NT2/D1 (cell line): ENCODE measurements at places on chromosomes 11 and 22.

DNA sequence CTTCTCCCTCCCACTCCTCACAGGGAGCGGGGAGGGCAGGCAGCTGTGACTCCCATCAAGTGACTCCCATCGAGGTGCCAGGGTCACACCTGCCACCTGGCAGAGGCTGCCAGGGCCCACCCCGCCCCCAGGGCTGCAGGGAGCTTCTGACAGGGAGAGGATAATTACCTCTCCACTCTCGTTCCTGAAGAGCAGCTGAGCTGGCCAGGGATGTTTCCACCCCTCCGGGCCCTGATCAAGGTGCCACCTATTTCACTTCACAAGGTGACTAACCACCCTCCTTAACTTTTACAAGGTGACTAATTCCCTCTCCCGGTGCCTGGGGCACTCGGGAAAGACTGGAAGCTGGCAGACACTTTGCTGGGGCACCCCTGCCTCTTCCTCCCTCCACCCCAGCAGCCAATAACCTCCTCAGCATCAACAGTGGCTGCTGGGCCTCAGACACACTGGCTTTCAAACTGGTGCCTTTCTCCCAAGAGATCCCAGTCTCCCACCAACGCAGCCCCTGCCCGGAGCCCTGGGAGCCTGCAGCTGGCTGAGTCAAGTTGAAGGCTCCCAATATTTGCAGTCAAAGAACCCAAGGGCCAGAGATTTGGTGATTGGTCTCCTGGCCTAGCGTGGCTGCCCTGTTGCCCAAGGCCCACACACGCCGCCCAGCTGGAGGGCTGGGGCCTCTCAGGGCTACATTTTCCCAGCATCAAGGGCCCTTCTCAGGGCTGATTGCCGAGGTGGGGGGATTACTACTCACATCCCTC lies 22.0 kb upstream of the MYRF start:
- no peak for DNase-seq

DNA sequence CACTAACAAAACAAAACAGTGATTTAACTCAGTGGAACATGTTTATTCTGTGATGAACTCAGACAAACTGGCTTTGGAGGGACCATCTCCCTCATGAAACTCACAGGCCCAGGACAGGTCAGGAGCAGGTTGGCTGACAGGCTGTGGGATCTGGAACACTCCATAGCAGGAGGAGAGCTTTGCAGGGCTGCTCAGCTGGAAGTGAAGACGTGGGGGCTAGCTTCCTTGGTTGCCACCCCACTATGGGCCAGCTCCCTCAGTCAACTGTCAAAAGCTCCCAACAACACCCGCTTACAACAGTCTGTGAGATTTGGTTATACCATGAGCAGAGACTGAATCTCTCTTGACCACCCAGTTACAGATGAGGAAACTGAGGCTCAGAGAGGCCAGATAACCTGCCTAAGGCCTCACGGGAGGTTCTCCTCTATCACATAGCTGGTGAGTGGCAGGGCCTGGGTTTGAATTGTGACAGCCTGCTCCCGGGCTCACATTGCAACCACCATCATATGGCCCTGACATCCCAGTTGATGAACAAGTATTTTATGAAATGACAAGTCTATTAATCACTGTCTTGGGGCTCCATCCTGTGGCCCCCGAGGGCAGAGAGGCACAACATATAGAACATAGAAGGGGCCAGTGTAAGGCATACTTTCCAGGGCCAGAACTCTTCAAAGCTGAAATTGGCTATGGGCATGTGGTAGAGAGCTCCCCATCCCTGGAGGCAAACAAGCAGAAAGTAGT lies 473.4 kb downstream of the MN1 start:
- no peak for DNase-seq

GRCh38 chr22:46416891-46417580 lies 81.5 kb downstream of the TRMU start:
- no peak for DNase-seq

GRCh38 chr11:102345904-102346303 lies 1.1 kb upstream of the BIRC2 start:
- no peak for DNase-seq

GRCh38 chr11:57932105-57932504 lies 91.6 kb upstream of the OR9Q1 start:
- DNase-seq, result no peak
